ENCODE measurements at places on chromosomes 13 and 19.
A peak's percentile ranks its signal among the peaks of the same experiment; 100 is the strongest.

GRCh38 chr19:21850656-21851255 is 14.8 kb upstream of the ZNF43 start:
- H3K4me3 ChIP-seq, result peak overlapping the region; percentile 84
- DNase-seq, result no peak
- H3K27me3 ChIP-seq, result no peaks in the 10 kb centered on the region
- H3K36me3 ChIP-seq, result peaks cover 25% of the 10 kb centered on the region
- H3K4me1 ChIP-seq, result peaks cover 11% of the 10 kb centered on the region
- peak overlapping the region; percentile 97 for H3K27ac ChIP-seq

DNA sequence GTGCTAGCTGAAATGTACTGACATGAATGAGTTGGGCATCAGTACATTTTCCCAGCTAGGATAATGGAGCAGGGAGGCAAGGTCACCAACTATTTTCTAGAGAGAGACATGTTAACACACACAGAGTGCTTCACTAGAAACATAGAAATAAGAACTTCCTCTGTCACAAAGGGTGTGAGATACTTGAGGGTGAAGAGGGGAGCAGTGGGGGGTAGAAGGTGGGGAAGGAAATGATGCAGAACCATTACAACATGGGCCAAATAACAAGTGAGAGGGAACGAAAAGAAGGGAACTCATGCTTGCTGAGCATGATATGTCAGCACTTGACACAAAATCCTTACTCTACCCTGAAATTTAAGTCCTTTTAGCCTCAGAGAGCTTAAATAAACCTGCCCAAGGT is 87.8 kb upstream of the RFC3 start:
- H3K4me3 ChIP-seq, result no peak overlapping the region
- H3K36me3 ChIP-seq, result no peaks in the 10 kb centered on the region
- peaks cover 4% of the 10 kb centered on the region for H3K4me1 ChIP-seq
- no peaks in the 10 kb centered on the region for H3K27me3 ChIP-seq
- peak; percentile 47 for DNase-seq

DNA sequence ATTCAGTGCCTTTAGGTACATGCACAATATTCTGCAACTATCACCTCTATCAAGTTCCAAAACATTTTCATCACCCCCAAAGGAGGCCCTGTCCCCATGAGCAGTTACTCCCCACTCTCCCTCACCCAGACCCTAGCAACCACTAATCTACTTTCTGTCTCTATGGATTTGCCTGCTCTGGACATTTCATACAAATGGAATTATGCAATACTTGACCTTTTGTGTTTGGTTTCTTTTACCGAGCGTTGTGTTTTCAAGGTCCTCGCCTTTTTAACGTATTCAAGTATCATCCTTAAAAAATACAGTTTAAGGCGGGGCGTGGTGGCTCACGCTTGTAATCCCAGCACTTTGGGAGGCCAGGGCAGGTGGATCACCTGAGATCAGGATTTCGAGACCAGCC is 159.7 kb downstream of the IER2 start:
- no peaks in the 10 kb centered on the region for H3K36me3 ChIP-seq
- H3K27ac ChIP-seq, result no peak overlapping the region
- peaks cover 2% of the 10 kb centered on the region for H3K27me3 ChIP-seq
- no peak for DNase-seq
- H3K4me3 ChIP-seq, result no peak overlapping the region

DNA sequence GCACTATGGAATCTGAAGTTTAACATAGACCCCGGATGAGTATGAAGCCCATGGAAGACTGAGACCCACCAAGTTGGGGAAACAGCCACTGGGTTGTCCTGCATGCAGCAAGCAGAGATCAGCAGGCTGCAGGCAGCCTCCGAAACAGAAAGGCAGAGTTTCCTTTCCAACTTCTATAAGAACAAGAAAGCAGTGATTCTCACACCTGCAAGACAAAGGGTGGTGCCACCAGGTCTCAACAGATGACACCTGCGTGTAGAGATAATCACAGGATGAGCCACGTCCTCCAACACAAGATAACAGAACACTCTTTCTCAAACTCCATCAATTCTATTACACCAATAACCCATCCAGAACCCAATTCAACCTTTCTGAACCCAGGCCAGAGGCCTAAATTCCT is 457.9 kb downstream of the FOXO1 start:
- no peaks in the 10 kb centered on the region for H3K27me3 ChIP-seq
- H3K27ac ChIP-seq, result no peak overlapping the region
- H3K4me1 ChIP-seq, result peaks cover 7% of the 10 kb centered on the region
- no peak for DNase-seq
- no peak overlapping the region for H3K4me3 ChIP-seq
- no peaks in the 10 kb centered on the region for H3K36me3 ChIP-seq

- H3K36me3 ChIP-seq, result peaks cover 31% of the 10 kb centered on the region
- H3K4me3 ChIP-seq, result no peak overlapping the region
- DNase-seq, result no peak
Observed at GRCh38 chr19:4059891-4060620, 6.6 kb downstream of the ZBTB7A start.

GRCh38 chr19:18278521-18279265 is 2.7 kb downstream of the JUND start:
- no peaks in the 10 kb centered on the region for H3K27me3 ChIP-seq
- peak overlapping the region; percentile 98 for H3K27ac ChIP-seq
- H3K36me3 ChIP-seq, result peaks cover 35% of the 10 kb centered on the region
- DNase-seq, result peak; percentile 75
- peak overlapping the region; percentile 91 for H3K4me3 ChIP-seq

DNA sequence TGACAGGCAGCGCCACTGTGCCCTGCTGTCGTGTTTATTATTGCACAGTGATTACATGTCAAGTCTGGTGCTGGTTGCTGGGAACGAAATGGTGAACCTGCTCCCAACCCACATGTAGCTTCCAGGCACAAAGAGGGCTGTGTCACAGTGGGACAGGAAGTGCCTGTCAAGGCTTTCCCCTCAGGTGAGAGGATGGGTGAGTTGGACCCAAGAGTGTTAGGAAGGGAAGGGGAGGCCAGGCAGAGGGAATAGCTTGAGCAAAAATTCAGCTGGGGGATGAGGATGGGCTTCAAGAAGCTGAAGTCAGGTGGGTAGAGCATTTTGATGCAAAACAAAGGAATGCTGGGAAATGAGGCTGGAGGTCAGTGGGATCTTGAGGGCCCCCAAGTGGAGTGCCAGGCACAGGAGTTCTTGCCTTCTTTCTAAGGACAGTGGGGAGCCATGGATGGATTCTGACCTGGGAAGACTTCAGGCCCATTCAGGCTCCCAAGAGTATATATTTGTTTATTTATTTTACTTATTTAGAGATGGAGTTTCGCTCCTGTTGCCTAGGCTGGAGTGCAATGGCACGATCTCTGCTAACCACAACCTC is 8.5 kb upstream of the QTRT1 start:
- H3K4me1 ChIP-seq, result peaks cover 12% of the 10 kb centered on the region
- H3K27ac ChIP-seq, result no peak overlapping the region
- H3K27me3 ChIP-seq, result no peaks in the 10 kb centered on the region
- peaks cover 51% of the 10 kb centered on the region for H3K36me3 ChIP-seq
- DNase-seq, result no peak

DNA sequence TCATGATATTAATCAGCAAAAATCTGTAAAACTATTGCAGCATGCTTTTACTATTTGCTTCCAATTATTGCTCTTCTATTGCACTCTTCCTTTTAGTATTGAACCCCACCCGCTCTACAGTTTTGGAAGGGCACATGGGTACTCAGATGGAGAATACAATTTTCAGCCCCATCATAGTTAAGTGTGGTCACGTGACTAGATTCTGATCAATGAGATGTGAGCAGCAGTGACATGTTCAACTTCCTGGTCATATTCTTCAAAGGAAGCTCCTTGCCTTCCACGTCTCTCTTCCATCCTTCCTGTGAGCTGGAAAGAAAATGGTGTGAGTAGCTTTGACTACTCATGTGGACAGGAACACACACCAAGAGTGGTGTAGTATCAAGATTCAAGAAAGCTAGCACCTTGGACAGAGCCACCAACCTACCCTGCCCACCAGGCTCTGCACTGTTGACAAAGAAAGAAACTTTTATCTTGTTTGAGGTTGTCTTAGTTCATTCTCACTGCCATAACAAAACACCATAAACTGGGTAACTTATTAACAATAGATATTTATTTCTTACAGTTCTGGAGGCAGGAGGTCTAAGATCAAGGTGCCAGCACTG is 3.8 kb upstream of the FGF14 start:
- peaks cover 4% of the 10 kb centered on the region for H3K4me1 ChIP-seq
- no peaks in the 10 kb centered on the region for H3K36me3 ChIP-seq
- DNase-seq, result peak; percentile 35
- H3K27ac ChIP-seq, result no peak overlapping the region

DNA sequence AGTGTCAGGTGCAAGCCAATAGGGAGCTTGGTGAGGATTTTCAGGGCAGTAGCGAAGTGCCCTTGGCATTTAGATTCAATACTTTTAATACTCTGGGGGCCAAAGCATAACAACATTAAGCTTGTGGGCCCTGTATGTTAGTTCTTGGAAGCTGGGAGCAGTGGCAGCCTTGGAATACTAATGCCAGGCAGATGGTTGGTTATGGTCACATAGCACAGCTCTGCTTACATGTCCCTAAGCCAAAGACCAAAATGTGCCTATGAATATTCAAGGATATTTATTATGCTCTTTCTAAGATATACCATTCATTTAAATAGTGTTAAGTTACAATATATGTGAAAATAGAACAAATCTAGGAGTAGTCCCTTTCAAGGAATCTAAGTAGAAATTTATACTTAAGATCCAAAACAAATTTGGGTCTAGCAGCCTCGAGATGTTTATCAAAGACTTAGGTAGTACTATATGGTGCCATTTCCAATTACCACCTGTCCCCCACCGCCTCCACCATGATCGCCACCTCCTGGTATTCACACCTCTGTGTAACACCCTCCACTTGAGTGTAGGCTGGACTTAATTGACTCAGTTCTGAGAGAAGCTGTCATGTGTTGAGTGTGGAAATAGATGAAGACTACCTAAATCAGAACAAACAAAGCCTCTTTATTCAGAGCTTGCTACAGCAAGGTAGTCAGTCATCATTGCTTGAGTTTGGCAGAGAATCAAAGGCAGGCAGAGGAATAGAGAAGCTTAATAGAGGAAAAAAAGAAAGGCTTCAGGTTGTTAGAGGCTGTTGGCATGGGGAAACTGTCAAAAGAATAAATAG is 261.0 kb downstream of the GPC5 start:
- no peaks in the 10 kb centered on the region for H3K27me3 ChIP-seq
- DNase-seq, result no peak
- H3K4me1 ChIP-seq, result no peaks in the 10 kb centered on the region
- no peak overlapping the region for H3K27ac ChIP-seq
- no peaks in the 10 kb centered on the region for H3K36me3 ChIP-seq

DNA sequence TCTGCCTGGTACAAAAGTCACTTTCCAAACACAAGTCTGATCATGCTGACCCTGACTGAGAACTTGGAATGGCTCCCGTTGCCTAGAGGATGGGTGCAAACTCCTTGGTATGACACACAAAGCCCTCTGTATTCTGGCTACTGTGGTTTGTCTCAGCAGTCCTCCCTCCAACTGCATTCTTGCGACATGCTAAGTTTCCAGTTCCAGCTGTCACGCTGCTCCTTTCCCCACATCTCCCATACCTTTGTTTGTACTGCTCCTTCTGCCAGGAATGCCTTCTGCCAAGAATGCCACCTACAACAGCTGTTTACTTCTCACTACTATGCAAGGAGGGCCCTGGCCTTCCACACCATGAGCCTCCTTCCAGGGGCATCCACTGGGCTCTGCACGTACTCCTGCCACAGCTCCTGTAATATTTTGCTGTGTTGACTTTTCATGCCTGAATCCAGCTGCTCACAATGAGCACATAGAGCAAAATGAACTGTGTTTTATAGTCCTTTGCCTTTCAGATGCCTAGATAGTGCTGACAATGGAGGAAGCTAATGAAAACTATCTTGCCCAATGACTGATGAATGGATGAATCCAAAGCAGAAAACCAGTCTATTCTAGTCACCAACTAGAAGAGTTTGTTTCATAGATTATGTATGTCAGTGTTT is 543.7 kb downstream of the EFNB2 start:
- H3K36me3 ChIP-seq, result no peaks in the 10 kb centered on the region
- H3K27me3 ChIP-seq, result no peaks in the 10 kb centered on the region
- no peak overlapping the region for H3K4me3 ChIP-seq
- no peak overlapping the region for H3K27ac ChIP-seq
- peak; percentile 31 for DNase-seq

GRCh38 chr19:43316591-43317319 is 36.7 kb upstream of the CD177 start:
- no peak overlapping the region for H3K27ac ChIP-seq
- no peaks in the 10 kb centered on the region for H3K36me3 ChIP-seq

DNA sequence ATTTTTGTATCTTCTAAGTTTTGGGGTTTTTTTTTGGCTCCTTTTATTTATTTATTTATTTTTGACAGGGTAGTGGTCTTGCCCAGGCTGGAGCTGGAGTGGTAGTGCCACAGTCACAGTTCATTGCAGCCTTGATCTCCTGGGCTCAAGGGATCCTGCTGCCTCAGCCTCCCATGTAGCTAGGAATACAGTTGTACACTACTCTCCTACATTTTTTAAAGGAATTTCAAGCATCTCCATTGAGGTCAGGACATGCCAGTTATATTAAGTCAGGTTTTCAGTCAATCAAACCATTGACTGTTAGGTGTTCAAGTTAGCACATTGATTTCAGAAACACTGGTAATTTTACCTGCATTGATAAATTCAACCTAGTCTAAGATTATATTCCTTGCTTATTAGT is 480.5 kb upstream of the SPRY2 start:
- no peak for DNase-seq
- no peaks in the 10 kb centered on the region for H3K36me3 ChIP-seq
- H3K27ac ChIP-seq, result no peak overlapping the region
- no peaks in the 10 kb centered on the region for H3K27me3 ChIP-seq
- H3K4me1 ChIP-seq, result no peaks in the 10 kb centered on the region

GRCh38 chr13:42612021-42612765 is 38.2 kb downstream of the TNFSF11 start:
- no peaks in the 10 kb centered on the region for H3K36me3 ChIP-seq
- H3K27ac ChIP-seq, result no peak overlapping the region
- H3K4me1 ChIP-seq, result no peaks in the 10 kb centered on the region
- no peaks in the 10 kb centered on the region for H3K27me3 ChIP-seq
- no peak for DNase-seq

GRCh38 chr19:49799798-49800376 is 13.2 kb downstream of the FUZ start:
- no peak overlapping the region for H3K27ac ChIP-seq
- peaks cover 82% of the 10 kb centered on the region for H3K36me3 ChIP-seq
- H3K27me3 ChIP-seq, result no peaks in the 10 kb centered on the region
- peaks cover 19% of the 10 kb centered on the region for H3K4me1 ChIP-seq
- DNase-seq, result no peak

- peak; percentile 60 for DNase-seq
- no peak overlapping the region for H3K27ac ChIP-seq
- no peak overlapping the region for H3K4me3 ChIP-seq
- H3K4me1 ChIP-seq, result no peaks in the 10 kb centered on the region
- H3K27me3 ChIP-seq, result no peaks in the 10 kb centered on the region
Observed at GRCh38 chr19:49331616-49332055, 3.6 kb upstream of the CD37 start.

DNA sequence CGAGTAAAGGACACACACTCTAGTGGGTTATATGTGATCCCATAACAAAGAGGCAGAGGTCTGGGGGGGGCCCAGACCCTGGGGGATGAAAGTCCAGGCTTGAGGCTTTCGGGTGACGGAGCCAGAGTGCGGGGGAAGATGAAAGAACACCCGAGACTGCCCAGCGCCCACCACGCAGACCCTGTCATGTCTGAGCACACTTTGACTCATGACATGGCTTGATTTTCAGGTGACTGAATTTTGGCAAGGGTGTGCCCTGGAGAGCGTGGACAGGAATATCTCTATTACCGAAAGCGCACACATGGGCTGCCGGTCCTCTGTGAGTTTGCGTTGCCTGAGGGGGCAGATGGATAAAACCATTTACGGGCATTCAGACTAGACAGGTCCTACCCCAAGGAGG is 192.0 kb upstream of the SOX1 start:
- H3K36me3 ChIP-seq, result no peaks in the 10 kb centered on the region
- H3K27me3 ChIP-seq, result peaks cover 16% of the 10 kb centered on the region
- H3K4me3 ChIP-seq, result no peak overlapping the region
- no peaks in the 10 kb centered on the region for H3K4me1 ChIP-seq

All from muscle of leg (tissue), 16 donors.